ENCODE measurements at places on chromosomes 16 and 17. TPM values are rescaled to one million over a fixed set of nuclear protein-coding genes. Genes with fewer than 3 reads are reported as not detected.

Gene VEZF1
- total RNA-seq, result 57.7 TPM

Gene KANSL1
- total RNA-seq, result 114 TPM

Gene TTLL6
- total RNA-seq, result 1.1 TPM

Gene DPEP2
- total RNA-seq, result not detected

Gene IGSF6
- not detected for total RNA-seq

Gene CCDC78
- total RNA-seq, result 12.1 TPM

Gene SERPINF2
- 0.68 TPM for total RNA-seq

Gene IGFBP4
- total RNA-seq, result 49.9 TPM

Gene CBFA2T3
- total RNA-seq, result 2.9 TPM

Gene C16orf54
- total RNA-seq, result not detected

Gene ASPA
- not detected for total RNA-seq

Gene KRT20
- total RNA-seq, result not detected

Gene GAN
- 20.3 TPM for total RNA-seq

Gene KRTAP9-2
- total RNA-seq, result not detected

Gene GUCY2D
- 0.35 TPM for total RNA-seq

Gene TEX19
- 1.4 TPM for total RNA-seq

Gene ATAD5
- 24.6 TPM for total RNA-seq

Gene ADAM11
- 2.7 TPM for total RNA-seq

Gene CD300LF
- not detected for total RNA-seq

Gene CDH11
- total RNA-seq, result 5.4 TPM

Gene GCSH
- total RNA-seq, result 85.9 TPM
